ENCODE measurements at places on chromosomes 16 and 17.

DNA sequence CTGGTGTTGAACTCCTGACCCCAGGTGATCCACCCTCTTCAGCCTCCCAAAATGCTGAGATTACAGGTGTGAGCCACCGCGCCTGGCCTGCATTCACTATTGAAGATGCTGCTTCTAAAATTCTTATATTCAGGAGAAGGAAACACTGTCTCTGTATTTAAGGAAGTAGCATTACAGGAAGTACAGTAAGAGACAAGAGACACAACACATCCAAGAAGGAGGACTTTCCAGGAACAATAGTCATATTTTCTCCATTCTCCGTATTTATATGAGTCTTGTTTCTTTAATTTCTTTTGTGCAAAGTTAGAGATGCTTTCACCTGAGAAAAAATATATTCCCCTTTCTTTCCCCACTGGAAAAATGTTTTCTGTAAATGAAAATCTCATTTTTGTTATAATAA lies 18.3 kb upstream of the ABCA3 start:
- DNase-seq, result no peak

- DNase-seq, result no peak
Observed at GRCh38 chr17:34114174-34114573, 140.9 kb upstream of the CCL2 start.

DNA sequence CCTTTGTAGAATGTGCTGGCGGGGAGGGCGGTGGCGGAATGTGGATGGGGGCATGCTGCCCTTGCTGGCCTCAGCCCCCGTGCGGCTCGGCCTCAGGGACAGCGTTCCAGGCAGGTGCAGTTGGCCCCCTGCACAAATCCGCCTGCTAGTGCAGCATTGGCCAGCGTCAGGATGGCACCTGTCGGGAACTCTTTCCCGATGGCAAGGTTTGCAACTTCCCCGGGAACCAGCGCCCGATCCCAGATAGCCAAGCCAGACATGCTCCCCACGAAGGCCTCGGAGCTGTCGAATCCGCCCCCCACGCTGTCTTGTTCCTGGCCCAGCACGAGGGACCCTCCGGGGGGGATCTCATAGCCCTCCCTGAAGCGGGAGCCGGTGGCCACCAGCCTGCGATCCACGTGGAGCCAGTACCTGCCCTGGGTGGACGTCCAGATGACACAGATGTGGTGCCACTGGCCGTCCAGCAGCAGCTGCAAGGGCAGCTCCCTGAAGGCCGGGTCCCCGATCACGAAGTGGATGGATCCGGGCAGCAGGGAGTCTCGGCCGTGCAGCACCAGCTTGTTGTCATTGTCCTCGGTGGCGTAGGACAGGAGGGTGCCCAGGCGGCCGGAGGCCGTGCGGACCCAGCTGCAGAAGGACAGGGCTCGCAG lies 2.8 kb downstream of the PTX4 start:
- no peak for DNase-seq

GRCh38 chr16:67968400-67969253 lies at the start of gene SLC12A4:
Gene SLC12A4 (minus strand): TSS chr16:67968637. CDS start chr16:67968553, 84 bp downstream.
- peak; percentile 73 for DNase-seq

- DNase-seq, result no peak
Observed at GRCh38 chr17:6654841-6655731, 3.5 kb downstream of the C17orf100 start.

DNA sequence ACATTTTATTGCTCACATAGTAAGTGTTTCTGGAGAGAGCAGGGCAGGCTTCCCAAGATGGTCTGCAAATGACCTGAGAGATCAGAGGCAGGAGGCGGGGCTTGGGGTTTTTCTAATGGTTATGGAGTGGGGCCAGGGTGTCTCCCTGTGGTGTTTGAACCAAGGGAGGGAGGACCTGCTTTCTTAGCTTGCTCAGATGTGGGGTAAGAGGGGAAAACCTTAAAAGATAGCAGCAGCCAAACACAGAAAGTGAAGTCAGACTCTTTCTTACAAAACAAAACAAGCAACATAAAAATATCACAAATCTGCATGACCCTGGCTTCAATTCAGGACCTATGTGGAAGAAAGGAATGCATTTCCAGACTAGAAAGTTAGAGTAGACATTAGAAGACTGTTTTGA lies 22.9 kb upstream of the DNAJA2 start:
- no peak for DNase-seq

- no peak for DNase-seq
Observed at GRCh38 chr17:80942423-80943345, 49.0 kb upstream of the CHMP6 start.

- DNase-seq, result peak; percentile 67
Observed at GRCh38 chr17:4566785-4567184, 6.4 kb upstream of the GGT6 start.

GRCh38 chr17:47852113-47852949 lies 1.4 kb upstream of the SP6 start:
- DNase-seq, result no peak

DNA sequence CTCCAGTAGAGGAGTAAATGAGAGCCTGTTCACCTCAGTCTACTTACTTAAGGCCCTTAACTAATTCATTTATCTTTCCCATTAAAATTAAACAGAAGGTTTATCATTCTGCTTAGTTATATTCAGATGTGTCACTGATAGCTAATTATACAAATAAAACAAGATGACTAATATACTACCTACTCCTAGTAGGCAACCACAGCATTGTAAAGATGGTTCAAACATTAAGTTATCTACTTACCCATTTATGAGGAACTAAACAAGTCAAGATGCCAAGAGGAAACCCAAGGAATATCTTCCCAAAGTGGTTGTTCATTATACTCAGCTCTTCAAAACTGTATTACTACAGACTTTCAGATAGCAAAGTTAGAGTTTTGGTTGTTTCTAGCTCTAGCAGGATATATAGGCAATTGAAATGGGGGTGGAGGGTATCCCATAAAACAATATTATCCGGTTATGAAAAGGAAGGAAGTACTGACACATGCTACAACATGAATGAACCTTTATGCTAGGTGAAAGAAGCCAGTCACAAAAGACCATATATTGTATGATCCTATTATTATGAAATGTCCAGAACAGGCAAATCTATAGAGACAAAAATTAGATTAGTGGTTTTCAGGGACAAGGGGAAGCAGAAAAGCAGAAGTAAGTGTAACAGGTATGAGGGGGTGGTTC lies 56.5 kb downstream of the SPAG9 start:
- DNase-seq, result no peak

- no peak for DNase-seq
Observed at GRCh38 chr17:55038291-55038690, 69.7 kb downstream of the STXBP4 start.

DNA sequence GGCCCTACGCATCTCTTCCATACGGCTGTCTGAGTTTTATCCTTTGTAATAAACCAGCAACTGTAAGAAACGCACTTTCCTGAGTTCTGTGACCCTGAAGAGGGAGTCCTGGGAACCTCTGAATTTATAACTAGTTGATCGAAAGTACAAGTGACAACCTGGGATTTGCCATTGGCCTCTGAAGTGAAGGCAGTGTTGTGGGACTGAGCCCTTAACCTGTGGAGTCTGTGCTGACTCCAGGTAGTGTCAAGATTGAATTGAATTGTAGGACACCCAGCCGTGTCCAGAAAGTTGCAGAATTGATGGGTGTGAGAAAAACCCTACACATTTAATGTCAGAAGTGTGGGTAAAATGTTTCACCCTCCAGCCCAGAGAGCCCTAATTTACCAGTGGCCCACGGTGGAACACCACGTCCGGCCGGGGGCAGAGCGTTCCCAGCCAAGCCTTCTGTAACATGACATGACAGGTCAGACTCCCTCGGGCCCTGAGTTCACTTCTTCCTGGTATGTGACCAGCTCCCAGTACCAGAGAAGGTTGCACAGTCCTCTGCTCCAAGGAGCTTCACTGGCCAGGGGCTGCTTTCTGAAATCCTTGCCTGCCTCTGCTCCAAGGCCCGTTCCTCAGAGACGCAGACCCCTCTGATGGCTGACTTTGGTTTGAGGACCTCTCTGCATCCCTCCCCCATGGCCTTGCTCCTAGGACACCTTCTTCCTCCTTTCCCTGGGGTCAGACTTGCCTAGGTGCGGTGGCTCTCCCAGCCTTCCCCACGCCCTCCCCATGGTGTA lies 1.5 kb downstream of the GAA start:
- no peak for DNase-seq

- no peak for DNase-seq
Observed at GRCh38 chr17:27808628-27809027, 8.3 kb upstream of the NOS2 start.

DNA sequence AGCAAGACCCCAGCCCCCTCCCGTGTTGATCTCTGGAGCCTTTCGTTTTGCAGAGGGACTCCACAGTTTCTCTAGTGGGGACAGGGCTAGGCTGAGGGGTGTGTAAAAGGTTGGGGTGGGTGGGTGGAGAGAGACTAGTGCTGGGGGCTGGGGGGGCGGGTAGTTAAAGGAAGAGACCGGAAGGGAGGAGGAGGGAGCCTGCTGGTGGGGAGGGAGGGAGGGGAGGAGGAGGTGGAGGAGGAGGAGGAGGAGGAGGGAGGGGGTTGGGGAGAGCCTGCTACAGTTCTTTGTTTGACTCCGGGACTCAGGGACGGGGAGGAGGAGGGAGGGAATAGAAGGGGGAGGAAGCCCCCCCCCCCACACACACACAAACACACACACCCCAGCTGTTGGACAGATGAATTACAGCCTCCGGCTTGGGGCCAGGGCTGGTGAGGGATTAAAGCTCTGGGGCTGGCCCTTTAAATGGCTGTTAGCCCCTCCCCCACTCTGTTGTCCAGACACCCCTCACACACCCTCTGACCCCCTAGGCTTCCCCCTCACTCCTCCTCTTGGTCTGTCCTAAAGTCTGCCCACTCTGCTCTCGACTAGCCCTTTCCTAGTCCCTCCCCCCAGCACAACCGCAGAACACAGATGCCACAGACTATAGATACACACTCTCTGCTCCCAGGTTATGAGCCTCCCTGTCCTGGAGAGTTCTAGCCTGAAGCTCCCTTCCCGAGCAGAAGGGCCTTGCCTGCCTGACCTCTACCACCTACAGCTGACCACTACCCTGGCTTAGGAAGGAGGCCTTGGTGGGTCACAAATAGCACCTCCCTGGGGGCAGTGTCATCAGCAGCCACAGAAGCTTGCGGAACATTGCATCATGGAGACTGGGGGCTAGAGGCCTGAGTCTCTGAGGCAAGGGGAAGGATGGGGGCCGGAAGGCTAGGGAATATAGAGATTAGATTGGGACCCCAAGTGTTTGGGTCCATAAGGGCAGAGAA lies 4.4 kb downstream of the KDM6B start:
- DNase-seq, result no peak

DNA sequence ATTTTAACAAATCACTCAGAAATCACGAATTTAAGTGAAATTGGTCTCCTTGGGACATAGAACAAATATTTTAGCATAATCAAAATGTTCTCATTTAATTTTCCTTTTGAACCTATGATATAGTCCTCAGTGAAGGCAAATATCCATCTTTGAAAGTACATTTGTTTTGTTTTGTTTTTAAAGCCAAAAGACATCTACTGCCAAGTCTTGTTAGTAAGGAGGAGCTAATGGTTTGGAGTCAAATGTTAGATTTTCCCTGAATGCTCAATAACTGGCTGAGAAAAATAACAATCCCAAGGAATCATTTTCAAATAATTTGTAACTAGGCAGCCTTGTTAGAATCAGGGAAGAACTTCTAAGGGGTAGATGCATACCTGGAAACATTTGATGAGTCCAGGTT lies 302.9 kb upstream of the MAF start:
- DNase-seq, result no peak

DNA sequence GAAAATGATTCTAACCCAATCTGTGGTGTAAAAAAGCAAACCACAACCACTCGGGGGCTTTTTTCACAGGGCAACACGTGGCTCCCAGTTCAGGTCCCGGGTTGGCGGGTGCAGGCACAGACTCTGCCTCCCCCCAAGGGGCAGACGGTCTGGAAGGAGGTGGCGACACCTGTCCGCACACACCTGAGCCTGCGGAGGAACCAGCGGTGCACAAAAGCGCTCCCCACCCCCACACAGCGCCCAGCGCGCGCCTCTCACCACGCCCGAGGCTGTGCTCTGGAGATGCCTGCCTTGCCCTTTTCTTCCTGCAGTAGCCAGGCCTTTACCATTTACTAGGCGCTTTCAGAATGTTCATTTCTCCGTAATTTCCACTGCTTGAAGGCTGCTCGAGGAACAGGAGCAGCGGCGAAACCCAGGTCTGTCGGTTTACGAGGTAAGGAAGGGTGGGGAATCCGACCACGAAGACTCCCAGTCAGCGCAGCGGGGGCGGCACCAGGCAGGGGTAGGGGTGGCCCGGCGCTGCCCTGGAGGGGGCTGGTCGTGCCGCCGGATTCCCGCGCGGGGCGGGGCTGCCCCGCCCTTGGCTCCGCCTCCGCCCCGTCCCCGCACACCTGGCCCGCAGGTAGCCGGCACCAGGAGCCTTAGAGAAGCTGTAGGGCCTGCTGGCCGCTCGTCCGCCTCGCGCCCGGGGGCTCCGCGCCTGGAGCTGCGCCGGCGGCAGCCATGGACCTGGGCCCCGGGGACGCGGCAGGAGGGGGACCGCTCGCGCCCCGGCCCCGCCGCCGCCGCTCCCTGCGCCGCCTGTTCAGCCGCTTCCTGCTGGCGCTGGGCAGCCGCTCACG lies at the start of gene USP43:
Gene USP43, plus strand, starts transcription at position 608 of the 842 bp plus-strand sequence. Its CDS starts 116 bp downstream, at position 724.
- DNase-seq, result peak; percentile 67

GRCh38 chr17:73324711-73325526 lies 13.1 kb upstream of the CDC42EP4 start:
- DNase-seq, result no peak

DNA sequence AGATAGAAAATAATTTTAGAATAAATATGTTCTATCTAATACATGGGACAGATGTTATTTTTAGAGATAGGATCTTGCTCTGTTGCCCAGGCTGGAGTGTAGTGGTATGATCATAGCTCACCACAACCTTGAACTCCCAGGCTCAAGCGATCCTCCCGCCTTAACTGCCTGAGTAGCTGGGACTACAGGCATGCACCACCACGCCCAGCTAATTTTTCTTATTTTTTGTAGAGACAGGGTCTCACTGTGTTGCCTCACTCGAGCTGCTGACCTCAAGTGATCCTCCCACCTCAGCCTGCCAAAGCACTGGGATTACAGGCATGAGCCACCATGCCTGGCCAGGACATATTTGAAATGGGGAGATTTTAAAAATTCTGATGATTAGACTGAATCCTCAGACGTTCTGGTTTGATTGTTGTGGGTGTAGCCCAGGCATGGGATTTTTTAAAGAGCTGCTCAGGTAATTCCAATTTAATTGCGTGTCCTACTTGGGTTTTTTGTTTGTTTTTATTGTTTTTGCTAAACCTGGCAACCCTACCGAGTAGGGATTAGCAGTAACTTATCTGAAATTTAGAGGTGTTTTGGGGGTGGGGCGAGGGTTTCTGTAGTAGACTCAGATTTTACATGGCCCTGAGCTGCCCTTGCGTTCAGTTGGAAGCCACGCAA lies 142.9 kb downstream of the RAB11FIP4 start:
- DNase-seq, result no peak

All from progenitor cell of endocrine pancreas (in vitro differentiated cells).